Stimulated activated CD4-positive, alpha-beta T cell treated with anti-CD3 and anti-CD28 coated beads, Interleukin-15, amount 100 ng/mL, for 1 hour (primary cell): ENCODE measurements at places on chromosomes 7 and 10.

DNA sequence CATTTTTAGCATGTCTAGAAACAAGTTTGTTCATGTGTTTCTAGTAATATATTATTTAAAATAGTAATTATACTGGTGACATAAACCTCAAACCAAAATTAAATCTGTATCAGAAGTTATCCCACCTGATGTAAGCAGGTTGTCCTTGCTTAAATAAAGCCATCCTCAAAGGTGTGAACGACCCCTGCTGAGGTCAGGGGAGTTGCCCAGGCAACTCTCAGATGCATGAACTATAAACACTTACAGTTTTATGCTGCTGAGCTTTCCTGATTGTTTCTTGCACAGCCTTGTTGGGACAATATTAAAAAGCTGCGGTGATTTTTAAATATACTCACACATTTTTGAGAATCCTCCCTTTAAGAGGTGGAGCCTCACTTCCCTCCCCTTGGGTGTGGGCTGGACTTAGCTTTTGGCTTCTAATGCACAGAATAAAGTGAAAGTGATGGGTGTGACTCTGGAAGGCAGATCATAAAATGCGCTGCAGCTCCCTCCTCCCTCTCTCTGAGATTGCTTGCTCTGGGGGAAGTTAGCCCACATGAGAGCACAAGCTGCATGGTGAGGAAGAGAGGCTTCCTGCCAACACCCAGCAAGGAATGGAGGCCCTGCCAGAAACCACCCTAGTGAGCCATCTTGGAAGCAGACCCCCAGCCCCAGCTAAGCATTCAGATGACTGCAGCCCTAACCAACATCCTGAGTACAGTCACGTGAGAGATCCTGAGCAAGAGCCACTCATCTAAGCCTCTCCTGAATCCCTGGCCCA lies 152.7 kb downstream of the SKIDA1 start:
- no peak for DNase-seq

GRCh38 chr10:73043319-73043718 lies 53.3 kb downstream of the P4HA1 start:
- DNase-seq: no peak

DNA sequence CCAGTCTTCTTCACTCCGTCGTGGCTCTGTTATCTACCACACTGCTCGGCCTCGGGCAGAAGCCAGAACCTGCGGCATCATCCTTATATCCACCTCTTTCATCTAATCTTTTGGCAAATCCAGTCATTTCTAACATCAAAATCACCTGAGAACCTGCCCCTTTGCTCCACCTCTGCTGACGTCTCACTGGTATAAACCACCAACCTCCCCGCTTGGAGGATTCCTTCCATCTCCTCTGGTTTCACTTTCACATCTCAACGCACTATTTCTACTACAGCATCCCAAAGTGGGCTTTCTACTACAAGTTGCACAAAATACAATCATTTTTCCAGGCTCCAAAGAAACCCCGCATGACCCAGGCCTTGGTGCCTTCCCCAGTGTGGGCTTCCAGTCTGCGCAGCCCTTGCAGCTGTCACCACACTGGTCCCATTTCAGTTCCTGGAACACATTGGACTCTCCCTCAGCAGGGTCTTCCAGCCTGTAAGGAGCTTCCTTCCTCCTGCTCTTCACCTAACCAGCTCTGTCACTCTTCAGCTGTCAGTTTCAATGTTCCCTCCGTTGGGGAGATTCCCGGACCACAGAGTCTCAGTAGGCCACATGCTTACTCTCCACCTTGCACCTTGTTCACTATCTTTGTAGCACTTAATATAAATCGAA lies 85.0 kb downstream of the PRKCQ start:
- no peak for DNase-seq

GRCh38 chr7:107744345-107744750 lies 406 bp downstream of the CBLL1 start:
- no peak for DNase-seq

DNA sequence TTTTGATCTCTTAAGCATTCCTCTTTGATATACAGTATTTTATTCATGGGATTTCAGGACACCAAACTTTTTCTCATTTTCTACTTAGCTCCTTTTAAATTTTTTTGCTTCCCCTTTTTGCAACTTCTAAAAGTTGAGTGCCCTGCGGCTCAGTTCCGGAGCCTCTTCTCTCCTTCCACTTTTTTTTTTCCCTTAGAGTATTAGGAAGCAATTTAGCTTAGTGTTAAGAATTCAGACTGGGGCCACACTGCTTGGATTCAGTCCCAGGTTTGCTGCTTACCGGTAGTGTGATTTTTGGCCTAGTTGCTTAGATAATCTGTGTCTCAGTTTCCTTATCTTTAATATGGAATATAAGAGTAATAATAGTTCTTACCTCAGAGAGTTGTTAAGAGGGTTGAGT lies 3.4 kb downstream of the STAM start:
- no peak for DNase-seq

- DNase-seq: no peak
Observed at GRCh38 chr7:28942168-28942567, 16.0 kb downstream of the TRIL start.

DNA sequence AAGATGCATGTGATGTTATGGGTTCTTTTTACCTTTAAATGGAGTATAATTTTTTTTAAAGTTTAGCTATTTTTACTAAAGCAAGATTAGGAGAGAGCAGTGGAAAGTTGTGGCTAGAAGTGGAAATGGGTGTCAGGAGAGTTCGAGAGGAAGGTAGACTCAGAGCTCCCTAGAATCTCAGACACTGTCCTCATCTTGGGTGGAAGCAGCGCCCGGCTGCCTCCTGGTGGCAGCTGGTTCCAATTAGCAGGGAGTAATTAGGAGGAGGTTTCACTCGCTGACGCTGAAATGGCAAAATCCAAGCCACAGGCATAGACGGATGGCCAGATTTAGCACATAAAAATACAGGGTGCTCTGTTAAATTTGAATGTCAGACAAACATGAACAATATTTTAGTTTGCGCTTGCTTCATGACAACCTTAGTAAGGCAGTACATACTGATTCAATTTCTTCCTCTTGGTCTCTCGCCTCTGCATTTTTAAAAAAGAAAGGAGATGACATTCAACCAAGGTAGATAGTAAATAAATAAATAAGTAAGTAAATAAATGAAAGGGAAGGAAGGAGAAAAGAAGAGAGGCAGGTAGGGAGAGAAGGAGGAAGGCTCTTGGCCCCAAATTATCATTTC lies 58.5 kb downstream of the LGI1 start:
- no peak for DNase-seq

GRCh38 chr10:29914986-29915785 lies 144.2 kb downstream of the JCAD start:
- DNase-seq: no peak

GRCh38 chr7:140915935-140916555 lies 8.7 kb downstream of the BRAF start:
- no peak for DNase-seq

DNA sequence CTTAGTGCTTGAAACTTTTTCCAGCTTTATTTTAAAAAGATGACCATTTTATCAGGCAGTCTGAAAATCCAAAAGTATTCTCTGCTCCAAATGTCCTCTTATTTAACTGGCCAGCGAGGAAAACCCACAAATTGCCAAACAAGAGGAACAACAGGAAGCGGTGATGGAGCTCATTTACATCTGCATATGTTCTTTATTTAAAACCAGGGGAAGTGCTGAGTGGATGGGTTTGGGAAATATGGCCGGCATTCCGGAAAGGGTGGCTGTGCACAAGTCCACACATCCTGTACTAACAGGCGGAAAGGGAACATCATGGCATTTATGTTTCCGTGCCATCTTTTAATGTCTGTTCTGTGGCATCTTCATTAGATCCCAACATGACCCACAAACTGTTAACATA lies 974.5 kb downstream of the LRMDA start:
- no peak for DNase-seq

- DNase-seq: no peak
Observed at GRCh38 chr7:30226614-30227268, 57.7 kb upstream of the ZNRF2 start.

DNA sequence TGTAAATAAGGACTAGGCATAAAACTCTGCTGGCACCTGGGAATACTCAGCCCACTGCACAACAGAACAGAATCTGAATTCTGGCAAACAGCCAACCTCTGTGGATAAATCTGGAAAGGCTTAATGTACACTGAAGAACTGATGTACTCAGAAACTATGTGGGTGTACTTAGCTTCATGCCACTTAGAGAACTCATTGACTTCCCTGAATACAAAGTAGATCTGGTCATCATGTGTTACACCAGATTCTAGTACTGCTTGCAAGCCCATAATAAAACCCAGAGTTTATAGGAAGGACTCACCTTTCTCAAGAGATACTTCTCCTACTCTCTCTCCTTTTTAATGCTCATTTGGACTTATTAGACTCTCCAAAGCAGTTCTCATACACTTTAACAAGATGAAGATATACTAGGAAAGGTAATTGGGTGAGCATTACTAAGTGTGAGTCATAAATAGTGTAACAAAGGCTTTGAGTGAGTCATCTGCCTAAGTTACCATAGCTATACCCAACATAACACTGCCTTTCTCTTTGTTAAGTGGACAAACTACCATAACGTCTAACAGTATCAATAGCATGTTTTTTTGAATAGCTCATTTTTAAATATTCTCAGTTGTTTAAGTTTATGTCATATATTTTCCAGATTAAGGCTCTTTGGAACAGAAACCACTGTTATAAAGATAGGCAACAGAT lies 309.1 kb downstream of the MDFIC start:
- no peak for DNase-seq

GRCh38 chr10:30294476-30295240 lies 54.4 kb downstream of the MTPAP start:
- no peak for DNase-seq

GRCh38 chr7:68143345-68143744 lies 1146.7 kb downstream of the TYW1 start:
- DNase-seq: no peak

DNA sequence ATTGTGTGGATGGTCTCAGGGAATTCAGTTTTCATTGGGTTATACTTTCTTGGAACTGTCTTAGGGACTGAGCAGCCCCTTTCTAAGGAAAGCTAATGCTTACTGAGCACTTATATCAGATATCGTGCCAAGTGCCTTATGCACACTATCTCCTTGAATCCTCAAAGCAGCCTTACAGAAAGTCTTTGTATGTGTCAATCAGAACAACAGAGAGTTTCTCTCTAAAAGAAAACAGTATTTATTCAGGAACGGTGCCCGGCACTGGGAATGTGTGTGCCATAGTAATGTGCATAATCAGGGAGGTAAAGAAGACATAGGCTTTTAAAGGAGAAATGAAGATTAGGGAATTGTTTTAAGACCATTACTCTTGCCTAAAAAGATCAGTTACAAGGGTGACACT lies 17.3 kb downstream of the ANTXRL start:
- DNase-seq: no peak
